ENCODE measurements at places on chromosomes 16 and 17.

DNA sequence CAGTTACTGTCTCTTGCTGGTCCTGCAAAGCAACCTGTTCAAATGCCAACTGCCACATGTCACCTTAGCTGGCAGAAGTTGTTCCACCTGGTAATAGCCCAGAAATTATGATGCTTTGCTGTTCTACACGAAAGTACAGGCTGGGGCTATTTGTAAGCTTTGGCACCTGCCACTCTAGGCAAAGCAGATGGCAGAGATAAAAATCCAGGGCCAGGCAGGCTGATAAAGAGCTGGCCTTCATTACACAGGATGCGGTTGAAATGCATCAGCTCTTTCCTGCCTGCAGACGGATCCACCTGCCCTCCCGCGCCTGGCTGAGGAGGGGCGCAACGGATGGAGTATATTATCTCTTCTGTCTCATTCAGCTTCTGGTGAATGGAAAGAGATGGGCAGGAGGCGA lies 29.3 kb upstream of the KDM8 start:
- peak; percentile 40 for DNase-seq

DNA sequence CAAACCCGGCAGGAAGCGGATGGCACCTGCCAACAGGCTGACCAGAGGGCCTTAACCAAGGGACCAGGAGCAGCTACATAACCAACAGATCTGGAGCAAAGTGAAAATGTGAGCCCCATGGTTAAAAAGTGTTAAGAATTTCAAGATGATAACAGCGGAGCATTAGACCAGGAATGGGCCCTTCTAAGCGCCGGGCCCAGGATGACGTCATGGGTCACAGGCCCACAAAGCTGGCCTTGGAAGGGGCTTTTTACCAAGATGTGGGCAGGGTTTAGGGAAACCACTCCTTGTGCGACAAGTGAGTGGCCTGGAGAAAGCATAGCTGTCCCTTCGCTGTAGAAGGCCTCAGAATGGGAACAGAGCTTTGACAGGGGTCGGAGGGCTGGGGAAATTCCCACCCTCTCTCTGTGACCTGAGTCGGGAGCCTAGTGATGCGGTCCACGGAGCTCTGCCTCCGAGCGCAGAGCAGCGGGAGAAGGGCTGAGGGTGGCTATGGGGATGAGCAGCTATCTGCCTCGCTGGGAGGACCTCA lies 84.4 kb upstream of the RPL38 start:
- no peak for DNase-seq

GRCh38 chr17:1480747-1481465 lies 11.6 kb downstream of the MYO1C start:
- no peak for DNase-seq

GRCh38 chr17:17568772-17569195 lies 22.7 kb downstream of the PEMT start:
- peak; percentile 30 for DNase-seq

DNA sequence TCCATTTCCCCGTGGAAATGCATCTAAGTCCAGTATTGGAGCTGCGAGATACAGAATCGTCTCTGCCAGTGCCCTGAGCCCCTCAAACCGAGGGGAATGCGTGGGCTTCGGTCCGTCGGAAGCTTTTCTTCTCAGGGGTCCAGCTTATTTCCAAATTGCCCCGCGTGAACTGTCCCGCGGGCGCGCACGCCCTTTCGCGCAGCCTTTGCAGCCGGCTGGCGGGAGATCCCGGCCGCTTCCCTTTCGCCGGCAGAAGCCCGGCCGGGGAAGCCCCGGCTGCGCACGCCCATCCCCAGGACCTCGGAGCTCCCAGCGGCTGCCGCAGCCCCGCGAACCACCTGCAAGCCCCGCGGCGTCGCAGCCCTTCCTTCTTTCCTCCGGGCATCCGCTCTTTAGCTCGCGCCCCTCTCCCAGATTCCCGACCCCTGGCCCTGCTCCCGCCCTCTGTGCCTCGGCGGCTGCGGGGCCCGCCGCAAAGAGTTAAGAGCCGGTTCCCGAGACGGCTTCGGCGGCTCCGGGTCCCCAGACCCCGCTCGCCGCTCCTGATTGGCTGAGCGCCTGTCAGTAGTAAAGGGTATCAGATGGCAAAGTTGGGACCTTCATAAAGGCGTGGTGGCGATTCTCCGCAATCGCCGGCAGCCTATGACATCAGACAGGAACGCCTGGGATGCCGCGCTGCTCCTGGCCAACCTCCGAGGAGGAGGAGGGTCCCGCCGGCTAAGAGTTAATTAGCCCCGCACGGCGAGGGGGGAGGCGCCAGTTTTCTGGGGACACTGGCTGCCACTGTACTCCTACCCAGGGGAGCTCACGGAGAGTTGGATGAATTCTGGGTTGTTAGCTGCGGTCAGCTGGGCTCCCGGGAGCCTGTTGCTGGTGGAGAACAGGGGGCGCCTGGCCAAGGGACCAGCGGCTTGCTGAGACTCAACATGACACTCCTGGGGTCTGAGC lies at the start of gene MYOCD:
MYOCD (plus strand) TSS at position 628 of the 948 bp plus-strand sequence; CDS start at position 927, 299 bp downstream.
- no peak for DNase-seq

- DNase-seq: no peak
Observed at GRCh38 chr17:8162997-8163977, 539 bp upstream of the VAMP2 start.

DNA sequence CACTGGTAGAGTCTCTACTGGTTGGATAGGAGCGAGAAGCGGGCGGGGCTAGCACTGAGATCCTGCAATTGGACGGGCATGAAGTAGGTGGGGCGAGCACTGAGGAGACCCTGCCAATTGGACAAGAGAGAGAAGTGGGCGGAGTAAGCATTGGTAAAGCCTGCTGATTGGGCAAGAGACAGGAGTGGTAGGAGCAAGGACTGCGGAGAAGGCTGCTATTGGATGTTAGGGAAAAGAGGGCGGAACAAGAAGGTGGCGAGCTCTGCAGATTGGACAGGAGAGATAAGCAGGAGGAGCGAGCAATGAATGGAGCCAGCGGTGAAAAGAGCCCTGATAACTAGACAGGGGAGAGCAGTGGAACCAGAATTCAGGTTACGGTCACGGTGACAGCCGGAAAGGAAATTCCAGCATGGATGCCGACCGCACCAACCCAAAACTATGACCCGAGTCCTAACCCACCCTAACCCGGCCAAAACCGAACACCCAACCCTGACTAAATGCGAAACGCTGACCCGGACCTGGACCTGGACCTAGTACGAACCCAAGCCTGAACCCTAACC lies 4.8 kb downstream of the SCGB1C2 start:
- no peak for DNase-seq

DNA sequence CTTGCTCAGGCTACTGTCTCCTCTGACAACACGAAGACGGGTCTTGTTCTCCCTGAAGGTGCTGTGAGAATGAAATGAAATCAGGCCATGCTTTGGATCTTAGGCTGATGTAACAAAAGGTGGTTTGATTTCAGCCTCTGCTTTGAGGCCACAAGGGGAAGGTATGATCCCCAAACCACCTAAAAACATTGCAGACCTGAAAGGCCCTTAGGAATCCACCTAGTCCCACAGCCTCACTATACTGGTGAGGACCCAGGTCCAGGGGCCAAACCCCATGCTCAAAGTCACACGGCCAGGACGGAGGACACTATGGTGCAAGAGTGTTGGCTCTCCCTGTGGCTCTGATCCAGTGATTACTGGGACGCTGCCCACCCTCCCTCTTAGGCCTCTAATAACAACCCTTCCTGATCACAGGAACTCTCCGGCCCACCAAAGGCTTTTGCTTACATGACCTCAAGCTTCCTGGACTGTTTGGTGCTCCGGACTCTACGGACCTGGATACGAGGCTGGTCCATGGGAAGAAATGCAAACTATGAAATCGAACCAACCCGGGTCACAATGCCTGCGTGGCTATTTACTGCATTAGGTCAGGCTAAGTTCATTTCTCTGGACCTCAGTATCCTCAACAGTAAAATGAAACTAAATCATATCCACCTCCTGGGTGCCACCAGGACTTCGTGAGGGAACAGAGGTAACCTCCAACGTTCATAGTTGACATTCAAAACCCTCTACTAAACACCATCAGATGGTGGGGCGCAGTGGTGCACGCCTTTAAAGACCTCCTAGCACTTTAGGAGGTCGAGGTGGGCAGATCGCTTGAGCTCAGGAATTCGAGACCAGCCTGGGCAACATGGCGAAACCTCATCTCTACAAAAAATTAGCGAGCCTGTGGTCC lies 1.5 kb downstream of the TRIM25 start:
- DNase-seq: no peak

- DNase-seq: no peak
Observed at GRCh38 chr16:57070424-57070823, 22.0 kb upstream of the CPNE2 start.

DNA sequence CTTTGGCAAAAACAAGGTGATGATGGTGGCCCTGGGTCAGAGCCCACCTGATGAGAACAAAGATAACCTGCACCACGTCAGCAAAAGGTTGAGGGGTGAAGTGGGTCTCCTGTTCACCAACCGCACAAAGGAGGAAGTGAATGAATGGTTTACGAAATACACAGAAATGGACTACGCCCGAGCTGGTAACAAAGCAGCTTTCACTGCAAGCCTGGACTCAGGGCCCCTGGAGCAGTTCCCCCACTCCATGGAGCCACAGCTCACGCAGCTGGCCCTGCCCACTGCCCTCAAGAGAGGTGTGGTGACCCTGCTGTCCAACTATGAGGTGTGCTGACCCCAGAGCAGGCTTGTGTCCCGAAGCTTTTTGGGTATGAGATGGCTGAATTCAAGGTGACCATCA lies 29.7 kb upstream of the DLX4 start:
- no peak for DNase-seq

DNA sequence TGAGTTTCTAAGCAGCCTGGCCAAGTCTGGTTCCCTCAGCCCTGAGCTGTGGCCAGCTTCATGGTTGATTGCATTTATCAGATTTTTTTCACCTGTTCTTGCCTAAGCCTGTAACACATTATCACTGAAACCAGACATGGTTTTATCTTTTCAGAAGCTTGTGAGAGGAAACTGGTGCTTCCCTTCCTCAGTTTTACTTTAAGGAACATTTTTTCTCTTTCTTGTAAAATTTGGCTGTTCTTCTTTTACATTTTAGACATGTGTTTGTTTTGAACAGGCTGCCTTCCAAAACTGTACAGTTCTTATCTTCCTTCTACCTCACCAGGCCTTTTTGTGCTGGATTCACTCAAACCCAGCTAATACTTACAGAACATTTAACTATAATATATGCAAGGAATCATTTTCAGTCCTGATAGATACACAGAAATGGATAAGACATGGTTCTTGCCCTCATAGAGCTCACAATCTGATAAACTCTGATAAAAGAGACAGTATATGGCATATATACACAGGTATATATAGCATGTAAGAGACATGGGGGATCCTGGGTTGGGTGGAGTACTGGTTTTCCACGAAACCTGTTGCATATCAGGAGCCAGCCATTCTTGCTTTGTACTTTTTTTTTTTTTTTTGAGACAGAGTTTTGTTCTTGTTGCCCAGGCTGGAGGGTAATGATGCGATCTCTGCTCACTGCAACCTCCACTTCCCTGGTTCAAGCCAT lies 44.5 kb downstream of the ZNRF1 start:
- no peak for DNase-seq

DNA sequence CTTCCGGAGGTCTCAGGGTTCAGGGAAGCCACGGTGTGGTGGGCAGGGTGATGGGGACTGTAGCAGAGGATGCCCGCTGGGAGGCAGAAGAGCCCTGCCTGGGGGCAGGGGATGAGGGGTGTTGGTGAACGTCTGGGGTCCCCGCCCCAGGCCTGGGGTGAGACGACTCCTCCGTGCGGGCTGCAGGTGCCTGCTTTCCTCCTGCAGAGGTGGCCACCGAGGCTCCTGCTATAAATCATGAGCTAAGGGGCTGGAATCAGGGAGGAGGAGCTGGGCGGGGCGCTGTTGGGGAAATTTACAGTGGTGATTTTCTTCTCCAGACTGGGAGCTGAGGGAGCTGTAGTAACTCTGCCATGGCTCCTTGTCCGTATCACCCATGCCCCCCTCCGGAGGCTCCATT lies 167.0 kb downstream of the MRM1 start:
- no peak for DNase-seq

- DNase-seq: no peak
Observed at GRCh38 chr16:19868421-19868820, 16.2 kb downstream of the GPRC5B start.

DNA sequence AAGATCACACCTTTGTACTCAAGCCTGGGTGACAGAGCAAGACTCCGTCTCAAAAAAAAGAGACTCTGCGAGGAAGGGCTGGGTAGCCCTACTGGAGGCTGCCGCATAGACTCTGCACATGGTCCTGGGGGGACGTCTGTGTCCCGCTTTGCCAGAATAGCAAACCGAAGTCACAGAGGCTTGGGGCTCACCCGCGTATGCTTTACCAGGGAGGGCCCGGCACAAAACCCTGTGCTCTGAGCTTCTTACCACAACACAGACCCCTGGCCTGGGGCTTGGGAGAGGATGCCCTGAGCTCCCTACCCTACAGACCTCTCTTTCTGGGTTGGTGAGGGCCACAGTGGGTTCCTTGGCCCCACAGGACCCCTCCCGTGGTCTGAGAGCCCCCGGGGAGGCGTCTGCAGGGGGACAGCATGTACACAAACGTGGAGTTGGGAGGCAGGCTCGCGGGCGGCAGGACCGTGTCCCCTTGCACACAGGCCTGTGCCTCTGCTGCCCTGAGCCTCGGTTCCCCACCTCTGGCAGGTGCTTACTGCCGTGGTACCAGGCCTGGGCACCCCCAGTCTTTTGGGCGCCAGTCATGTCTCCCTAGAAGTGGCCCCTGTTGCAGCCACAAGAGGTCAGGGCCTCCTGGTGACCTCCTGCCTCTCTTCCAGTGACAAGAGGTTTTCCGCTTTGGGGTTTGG lies 13.8 kb downstream of the CPNE7 start:
- DNase-seq: no peak

DNA sequence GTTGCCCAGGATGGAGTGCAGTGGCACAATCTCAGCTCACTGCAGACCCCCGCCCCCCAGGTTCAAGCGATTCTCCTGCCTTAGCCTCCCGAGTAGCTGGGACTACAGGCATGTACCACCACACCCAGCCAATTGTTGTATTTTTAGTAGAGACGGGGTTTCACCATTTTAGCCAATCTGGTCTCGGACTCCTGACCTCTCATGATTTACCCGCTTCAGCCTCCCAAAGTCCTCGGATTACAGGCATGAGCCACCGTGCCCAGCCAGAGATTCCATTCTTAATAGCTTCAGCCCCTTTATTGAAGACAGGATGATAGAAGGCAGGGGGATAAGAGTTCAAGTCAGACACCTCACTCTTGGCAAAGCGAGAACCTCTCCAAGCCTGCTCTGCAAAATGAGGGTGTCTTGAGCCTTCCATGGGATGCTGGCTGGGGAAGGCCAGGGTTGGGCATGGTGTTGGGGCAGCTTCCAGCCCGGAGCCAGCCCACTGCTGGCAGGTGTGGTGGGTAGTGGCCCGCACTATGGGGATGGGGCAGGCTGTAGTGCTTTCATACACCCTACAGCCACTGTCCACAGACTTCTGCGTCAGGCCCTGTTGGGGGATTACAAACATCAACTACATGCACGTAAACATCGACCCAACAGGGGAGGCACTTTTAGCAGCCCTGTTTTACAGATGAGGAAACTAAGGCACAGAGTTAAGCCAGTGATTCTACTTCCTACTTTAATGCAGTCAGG lies 3.5 kb downstream of the CARHSP1 start:
- no peak for DNase-seq
